Hepatocyte (in vitro differentiated cells): ENCODE measurements at places on chromosomes 13 and 19. TPM values are rescaled to one million over a fixed set of nuclear protein-coding genes. Genes with fewer than 3 reads are reported as not detected.

DNA sequence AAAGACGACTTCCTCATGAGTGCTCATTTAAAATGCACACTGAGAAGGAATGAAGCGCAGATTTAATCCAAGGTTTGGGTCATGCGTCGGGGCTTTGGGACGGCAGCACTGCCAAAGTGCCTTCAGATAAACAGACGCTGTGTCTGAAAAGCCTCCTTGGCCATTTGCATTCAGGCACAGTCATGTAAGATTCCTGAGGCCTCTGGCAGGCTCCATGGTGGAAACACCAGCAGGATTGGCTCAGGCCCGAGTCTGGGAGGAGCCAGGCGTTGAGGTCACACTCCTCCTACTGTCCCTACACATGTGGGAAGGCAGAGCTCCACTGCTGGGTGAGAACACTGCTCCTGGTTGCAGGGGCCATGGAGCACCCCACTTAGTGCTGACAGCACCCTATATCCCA lies 113.3 kb upstream of the KL start:
- DNase-seq, result no peak

Gene IGSF23
- polyA plus RNA-seq, result 0.21 and 3.8 TPM in 2 replicates

- no peak for DNase-seq
Measured at GRCh38 chr13:23724196-23724970, 154.2 kb downstream of the TNFRSF19 start.

DNA sequence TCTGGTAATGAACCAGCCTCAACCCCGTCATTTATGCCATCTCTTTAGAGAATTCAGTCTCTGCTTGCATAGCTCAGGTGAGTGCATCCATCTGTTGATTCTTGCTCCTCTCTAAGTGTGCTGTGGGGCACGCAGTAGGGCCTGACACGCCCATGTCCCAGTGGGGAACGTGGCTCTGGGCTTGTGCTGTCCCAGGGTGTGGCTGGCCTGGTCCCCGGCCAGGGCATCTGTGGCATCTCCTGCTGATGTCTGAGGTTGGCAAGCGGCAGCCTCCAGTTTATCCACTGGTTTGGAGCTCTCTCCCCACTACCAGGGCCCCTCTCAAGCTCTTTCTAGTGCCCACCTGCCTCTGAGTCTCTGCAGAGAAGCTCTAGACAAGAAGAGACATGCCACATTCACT lies 146.6 kb upstream of the GJB6 start:
- no peak for DNase-seq

Gene TTC9B
- 0.21 and 0.33 TPM in 2 replicates for polyA plus RNA-seq

DNA sequence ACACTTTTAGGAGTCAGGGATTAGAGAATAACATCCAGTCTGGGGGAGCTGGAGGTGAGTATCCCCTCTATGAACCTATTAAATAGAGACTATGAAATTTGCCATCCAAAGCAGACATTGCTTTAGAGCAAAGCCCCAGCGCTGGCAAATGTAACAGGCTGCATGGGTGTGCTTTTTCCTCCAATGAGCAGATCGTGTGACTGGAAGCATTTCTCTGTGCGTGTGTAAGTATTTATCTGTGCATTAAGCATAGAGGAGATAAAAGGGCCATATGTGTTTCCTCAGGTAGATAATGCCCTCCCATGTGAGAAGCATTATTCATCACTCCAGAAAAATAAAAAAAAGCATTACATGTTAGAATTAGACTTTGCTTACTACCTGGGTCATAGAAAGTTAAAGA lies 924 bp downstream of the TNFSF13B start:
- DNase-seq, result peak; percentile 7

Gene KCTD15
- polyA plus RNA-seq, result 8.4 and 10.1 TPM in 2 replicates

DNA sequence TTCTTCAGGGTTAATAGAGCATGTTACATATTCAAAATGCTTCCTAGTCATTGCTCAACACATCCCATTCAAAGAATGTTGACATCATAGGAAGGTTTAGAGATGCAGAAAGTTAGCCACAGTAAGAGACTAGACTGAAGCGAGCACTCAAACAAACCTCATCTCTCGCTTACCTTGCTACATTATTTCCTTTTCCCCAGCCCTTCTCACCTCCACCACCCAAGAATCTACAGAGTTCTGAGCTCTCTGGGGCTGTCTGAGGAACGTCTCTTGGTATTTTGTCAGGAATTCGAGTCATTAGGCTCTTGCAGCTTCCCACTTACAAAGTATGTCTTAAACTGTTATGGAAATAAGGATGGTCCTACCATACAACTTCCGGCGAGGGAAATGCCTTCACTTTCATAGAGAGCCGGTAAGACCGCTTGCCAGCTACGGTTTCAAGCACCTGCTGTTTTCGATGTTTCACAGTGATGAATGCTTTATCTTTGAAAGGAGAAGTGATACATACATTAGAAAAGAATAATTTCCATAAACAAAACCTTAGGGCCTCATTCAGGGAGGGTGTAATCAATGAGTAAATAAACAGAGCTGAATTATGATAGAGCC lies 65.1 kb downstream of the FLT1 start:
- no peak for DNase-seq

- DNase-seq, result no peak
Measured at GRCh38 chr19:2278459-2279158, 3.4 kb downstream of the PEAK3 start.

- DNase-seq, result no peak
Measured at GRCh38 chr13:99374994-99375737, 68.0 kb upstream of the GPR183 start.

Gene RFPL4A
- polyA plus RNA-seq, result not detected in 2 replicates

Gene ARMC6
- 25.8 and 30.8 TPM in 2 replicates for polyA plus RNA-seq

- no peak for DNase-seq
Measured at GRCh38 chr13:74061926-74062595, 72.1 kb downstream of the KLF12 start.

DNA sequence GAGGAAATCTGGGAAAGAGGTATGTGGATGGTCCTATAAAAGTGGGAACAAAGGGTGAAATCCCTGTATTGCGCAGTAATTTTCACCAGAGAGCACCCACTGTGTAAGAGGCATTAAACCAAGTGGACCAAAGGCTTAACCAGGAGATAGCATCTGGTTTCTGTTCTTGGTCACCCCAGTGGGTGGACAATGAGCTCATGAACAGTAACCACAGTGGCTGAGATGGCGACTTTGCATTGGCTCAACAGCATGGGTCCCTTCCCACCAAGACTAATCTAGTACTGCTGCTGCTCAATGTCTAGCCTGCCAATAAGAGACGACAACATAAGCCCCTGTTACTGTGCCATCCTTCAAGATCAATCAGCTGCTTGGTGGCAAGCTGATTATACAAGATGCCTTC lies 36.6 kb downstream of the CCDC169 start:
- no peak for DNase-seq

Gene ERICH6B
- 0.52 and 0.96 TPM in 2 replicates for polyA plus RNA-seq

Gene ICAM5
- polyA plus RNA-seq, result 0.57 and 3.3 TPM in 2 replicates

DNA sequence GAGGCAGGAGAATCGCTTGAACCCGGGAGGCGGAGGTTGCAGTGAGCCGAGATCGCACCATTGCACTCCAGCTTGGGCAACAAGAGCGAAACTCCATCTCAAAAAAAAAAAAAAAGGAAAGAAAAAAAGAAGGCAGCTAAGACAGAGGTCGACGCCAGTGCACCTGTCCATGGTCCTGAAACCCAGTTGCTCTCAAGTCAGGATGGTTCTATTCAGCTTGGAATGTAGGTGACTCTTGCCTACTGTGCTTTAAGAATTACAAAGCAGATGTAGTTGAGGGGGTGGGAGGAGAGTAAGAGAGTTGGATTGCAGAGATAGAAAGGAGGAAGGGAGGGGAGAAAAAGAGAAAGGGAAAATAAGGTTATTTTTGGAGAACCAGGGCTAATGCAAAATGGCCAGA lies 18.7 kb downstream of the CACNG7 start:
- peak; percentile 86 for DNase-seq

DNA sequence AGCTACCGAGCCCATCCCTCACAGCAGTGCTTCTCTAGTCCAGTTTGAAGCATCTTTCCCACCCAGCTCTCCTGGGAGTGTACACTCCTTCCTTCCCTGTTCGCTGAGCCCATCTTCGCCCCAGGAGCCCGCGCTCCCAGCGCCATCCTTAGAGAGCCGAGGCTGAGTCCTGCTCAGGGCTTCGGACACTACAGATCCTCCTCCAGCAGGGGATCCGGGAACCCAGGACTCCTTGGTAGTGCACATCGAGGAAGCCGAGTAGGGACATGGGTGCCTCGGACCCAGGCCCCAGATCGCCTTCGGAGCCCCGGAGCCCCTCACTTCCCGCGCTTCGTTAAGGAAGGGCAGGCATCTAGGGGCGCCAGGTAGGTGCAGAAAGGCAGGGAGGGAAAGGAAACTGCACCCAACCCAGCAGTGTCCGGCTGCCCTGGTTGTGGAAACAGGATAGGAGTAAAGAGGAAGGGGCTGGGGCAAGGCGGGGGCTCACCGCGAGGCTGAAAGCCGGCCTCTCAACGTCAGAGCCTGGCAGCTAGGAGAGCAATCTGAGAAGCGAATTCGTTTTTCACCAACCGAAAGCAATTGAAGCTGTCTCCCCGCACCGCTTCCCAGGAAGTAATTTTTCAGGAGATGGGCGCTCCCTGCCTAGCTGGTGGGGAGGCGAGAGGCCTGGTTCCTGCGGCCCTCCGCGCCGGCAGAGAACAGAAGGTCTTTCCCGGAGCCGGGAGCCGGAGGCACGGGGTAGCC lies 1.0 kb downstream of the PDX1 start:
- DNase-seq, result no peak

Gene ZNF726
- not detected in 2 replicates for polyA plus RNA-seq

GRCh38 chr19:56116606-56117005 lies 4.5 kb downstream of the ZNF787 start:
- DNase-seq, result no peak

Gene LHFPL6
- 14.1 and 17.2 TPM in 2 replicates for polyA plus RNA-seq

Gene ERFL
- not detected in 2 replicates for polyA plus RNA-seq

- DNase-seq, result peak; percentile 52
Measured at GRCh38 chr13:23899555-23899954, 2.3 kb upstream of the C1QTNF9B start.

- no peak for DNase-seq
Measured at GRCh38 chr19:12453495-12453894, 12.7 kb upstream of the ZNF443 start.

Gene PALM
- polyA plus RNA-seq, result 22.1 and 23.0 TPM in 2 replicates

DNA sequence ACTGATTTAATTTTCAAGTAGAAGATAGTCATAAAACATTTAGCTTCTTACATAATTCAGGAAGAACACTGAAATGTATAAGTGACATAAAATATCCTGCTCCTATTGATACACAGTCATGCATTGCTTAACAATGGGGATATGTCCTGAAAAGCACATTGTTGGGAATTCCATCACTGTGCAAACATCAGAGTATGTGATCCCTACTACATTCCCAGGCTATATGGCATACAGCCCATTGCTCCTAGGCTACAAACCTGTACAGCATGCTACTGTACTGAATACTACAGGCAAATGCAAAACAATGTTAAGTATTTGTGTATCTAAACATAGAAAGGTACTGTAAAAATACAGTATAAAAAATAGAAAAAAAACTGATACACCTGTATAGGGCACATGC lies 723.9 kb upstream of the ARGLU1 start:
- no peak for DNase-seq

GRCh38 chr13:105972811-105973590 lies 562.5 kb downstream of the EFNB2 start:
- DNase-seq, result no peak

DNA sequence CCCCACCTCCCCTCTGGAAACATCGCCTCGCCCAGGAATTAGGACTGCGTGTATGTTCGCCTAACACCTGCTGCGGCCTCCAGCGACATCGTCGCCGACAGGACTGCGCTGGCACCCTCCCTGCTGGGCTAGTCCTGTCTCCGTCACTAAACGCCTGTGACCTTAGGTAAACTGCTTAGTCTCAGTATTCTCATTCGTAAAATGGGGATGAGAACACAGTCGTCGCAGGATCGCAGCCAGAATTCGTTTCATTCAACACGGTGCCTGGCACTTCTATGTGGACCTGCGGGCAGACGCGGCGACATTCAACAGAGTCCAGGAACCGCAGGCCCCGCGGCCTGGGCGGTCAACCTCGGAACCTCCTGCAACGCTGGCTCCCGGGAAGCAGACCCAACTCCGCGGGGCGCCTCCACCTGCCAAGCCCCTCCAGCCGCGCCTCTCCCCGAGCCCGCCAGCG lies 485 bp downstream of the CRYL1 start:
- DNase-seq, result peak; percentile 50

GRCh38 chr19:36547001-36547732 lies 19.1 kb upstream of the ZNF260 start:
- no peak for DNase-seq

- DNase-seq, result no peak
Measured at GRCh38 chr13:91207261-91207660, 140.2 kb upstream of the MIR17HG start.
